T-helper 22 cell (primary cell): ENCODE measurements at places on chromosomes 12 and 14.

GRCh38 chr14:32186248-32186647 is 15.6 kb upstream of the RNU6-7 start:
- DNase-seq, result no peak

GRCh38 chr12:131434208-131435125 is 276.4 kb upstream of the SFSWAP start:
- no peak for DNase-seq

- DNase-seq, result no peak
These were observed 636 bp upstream of the ARL6IP4 start for GRCh38 chr12:122979908-122980182.

DNA sequence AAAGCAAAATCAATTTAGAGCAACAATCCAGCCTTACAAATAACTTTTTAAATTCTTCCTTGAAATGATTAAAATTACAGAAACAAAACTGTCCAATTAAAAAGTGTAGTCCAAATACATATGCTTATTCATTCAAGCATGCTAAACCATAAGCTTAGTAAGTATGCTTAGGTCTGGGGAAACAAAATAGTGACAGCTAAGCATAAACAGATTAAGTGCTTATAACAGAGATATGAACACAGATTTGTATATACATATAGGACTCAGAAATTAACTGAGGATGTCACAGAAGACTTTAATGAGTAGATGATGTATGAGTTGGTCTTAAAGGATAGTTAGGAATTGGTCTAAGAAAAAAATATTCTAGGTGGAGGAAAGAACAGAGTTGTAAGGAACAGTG is 41.8 kb downstream of the SCAF11 start:
- DNase-seq, result no peak

- DNase-seq, result no peak
These were observed 260.5 kb downstream of the ADAMTS20 start for GRCh38 chr12:43291516-43291915.
